ENCODE measurements at places on chromosomes 3 and 15. TPM values are rescaled to one million over a fixed set of nuclear protein-coding genes. Genes with fewer than 3 reads are reported as not detected.

GRCh38 chr3:121809249-121809648 lies 25.6 kb downstream of the IQCB1 start:
- DNase-seq: no peak

The AAGAB gene
- 22.4 TPM for total RNA-seq

DNA sequence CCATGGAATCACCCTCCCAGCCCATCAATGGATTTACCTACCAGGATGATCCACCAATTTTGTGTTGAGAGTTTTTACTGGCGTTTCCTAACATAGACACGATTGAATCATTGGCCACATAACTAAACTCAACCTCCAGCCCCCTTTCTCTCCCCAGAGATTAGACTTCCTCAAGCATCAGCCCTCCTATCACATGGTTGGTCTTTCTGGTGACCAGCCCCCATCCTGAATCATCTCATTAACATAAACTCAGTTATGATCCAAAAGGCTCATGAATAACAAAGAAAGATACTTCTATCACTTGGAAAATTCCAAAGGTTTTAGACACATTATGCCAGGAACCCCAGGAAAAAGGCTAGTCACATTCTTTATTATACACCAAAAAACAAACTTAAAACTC lies 21.2 kb downstream of the PRKAR2A start:
- DNase-seq: no peak

DNA sequence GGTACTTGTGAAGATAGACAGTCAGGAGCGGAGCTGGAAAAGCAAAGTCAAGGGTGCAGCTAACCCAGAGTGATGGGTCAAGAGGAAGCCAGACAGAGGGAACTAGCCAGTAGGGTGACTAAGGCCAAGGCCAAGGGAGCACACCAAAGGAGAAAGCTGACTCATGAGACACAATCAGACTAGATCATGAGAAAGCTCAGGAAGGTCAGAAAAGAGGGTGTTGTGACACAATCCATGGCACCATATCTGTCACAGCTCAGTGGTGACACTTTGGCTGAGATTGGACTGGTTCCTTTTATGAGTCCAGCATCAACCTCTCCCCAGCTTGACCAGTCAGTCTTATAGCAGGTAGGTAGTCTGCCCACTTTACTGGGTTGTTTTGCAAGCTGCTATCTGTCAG lies 22.2 kb downstream of the P2RY1 start:
- DNase-seq: no peak

The CDC25A gene
- 0.28 TPM for total RNA-seq

DNA sequence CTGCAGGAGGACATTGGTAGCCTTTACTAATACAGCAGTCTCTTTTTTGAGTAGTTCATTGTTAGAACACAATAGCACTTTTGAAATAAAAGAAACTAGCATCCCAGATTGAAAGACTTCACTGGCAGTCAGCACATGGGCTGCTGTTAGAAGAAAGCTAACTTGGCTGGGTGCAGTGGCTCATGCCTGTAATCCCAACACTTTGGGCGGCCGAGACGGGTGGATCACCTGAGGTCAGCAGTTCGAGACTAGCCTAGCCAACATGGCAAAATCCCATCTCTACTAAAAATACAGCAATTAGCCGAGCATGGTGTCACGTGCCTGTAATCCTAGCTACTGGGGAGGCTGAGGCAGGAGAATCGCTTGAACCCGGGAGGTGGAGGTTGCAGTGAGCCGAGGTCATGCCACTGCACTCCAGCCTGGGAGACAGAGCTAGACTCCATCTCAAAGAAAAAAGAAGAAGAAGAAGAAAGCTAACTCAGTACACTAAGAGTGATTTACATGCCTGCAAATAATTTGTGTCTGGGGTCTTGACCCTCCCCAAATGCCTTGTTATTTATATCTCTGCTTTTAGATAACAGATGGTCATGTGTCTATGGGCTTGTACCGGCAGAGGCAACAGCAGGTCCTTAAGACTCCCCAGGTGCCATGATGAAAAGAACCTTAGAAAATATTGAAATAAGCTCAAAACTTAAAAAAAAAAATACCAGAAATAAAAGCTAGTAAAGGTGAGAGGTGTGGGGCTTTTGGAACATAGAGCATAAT lies 9.7 kb downstream of the TPM1 start:
- DNase-seq: no peak

GRCh38 chr3:25433868-25434267 lies 5.8 kb downstream of the RARB start:
- no peak for DNase-seq

DNA sequence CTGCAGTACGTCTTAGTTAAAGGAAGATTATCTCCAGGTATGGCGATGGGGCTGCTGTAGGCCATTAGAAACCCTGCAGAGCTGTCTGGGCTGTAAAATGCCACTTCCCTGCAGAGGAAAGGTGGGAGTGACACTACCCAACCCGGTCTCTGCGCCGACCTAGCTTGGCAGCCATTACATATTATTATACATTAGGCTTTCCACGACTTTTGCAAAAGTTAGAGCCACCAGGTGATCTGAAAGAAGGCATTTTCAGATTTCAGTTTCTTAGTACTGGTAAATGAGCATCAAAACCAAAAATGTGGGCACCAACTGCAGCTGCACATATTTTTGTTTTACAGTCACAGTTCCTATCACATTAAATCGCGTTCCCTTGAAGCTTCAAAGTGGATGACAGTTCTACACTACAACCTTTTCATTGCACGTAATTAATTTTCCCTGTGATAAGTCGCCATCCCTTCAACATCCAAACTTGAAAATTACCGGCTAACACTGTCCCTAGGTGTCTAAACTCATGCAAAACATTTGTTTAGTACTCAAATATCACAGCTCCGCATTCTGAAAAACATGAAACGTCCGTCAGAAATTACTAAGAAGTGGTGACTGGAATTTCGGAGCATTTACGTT lies 81.4 kb upstream of the CHD2 start:
- no peak for DNase-seq

- no peak for DNase-seq
Observed at GRCh38 chr15:52338891-52339290, 43.3 kb upstream of the MYO5C start.

GRCh38 chr15:58454950-58455401 lies 23.2 kb downstream of the LIPC start:
- DNase-seq: no peak

The SEMA5B gene
- not detected for total RNA-seq

- DNase-seq: no peak
Observed at GRCh38 chr15:56244811-56245576, 1.3 kb upstream of the RFX7 start.

DNA sequence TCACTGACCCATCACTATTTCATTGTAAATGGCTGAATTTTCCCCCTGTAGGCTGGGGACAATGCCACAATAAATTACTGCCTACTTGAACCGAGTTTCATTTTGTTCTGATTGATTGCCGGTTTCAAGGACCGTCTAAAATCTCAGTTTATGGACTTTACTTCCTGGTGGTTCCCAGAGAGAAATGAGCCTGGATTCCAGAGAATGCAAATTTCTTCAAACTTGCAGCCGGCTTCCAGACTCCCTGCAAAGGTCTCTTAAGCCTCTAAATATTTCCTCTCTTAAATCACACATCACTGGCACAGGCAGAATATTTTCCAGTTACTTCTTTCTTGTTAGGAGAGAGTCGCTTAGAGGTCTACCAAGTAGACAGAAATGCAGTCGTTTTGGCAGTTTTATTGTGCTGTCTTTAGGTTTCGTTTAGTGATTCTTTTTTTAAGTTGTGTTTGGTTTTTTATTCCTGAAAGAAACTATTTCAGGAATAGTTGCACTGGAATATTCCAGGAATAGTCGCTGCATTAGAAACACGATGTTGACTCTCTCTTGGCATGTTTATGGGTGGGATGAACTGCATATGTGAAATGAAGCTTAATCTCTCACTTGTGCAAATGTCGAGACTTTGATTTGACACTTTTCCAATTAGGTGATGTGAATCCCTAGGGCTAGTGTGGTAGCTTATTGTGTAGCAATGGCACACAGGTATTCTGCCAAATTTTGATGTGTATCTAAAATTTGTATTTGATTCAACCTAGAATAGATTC lies 284.1 kb upstream of the NR2E3 start:
- no peak for DNase-seq

The UPK1B gene
- total RNA-seq: not detected

The SLC28A1 gene
- not detected for total RNA-seq

The MESP2 gene
- total RNA-seq: not detected

DNA sequence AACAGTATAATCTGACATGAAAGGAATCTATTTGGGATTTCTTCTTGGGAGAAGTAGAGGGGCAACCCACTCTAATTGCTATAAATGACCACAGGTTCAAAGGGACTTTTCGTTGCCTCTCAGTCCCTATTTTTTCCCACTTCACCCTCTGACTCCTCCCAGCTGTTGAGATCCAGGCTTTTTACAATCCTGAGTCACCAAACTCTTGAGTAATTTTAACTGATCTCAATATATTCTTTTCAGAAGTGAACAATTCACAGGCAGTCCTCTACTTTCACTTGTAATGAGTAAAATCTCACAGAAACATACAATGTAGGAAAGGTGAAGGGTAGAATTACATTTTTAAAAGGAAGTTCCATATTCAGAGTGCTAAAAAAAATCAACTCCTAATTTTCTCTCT lies 44.6 kb downstream of the EIF4E3 start:
- no peak for DNase-seq

The SPTSSB gene
- not detected for total RNA-seq

DNA sequence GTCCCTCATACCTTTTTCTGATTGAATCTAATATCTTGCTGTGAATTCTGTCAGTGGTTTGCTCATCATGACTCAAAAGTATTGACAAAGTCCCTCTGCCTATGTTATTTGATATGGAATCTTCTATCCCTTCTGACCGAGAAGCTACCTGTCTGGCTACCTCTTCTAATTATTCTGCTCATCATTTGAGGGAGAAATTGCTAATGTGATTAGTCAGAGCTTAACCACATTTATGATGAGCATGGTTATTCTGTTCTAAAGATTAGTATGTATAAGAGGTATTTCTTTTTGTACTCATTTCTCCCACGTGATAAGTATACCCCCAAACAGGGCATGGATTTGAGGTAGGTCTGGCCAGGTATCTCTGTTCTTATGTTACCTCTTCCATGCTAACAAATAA lies 428.4 kb upstream of the KCNMB2 start:
- DNase-seq: no peak

DNA sequence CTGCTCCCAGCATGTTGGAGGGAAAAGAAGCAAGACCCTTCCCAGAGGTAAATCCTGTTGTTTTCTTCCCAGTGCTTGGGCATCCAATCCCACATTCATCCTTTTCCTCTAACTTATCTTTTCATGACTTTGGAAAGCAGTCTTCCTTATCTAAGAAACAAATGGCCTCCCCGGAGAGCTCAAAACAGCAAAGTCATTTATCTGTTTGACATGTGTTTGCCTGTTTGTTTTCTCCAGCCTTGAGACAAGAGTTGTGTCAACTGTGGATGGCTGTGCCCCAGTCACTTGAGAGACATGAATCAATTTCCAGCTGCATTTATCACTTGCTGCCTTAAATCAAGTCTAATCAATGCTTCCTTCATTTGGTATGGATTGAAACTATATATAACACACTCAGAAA lies 103.9 kb downstream of the SHQ1 start:
- DNase-seq: no peak

The GRK7 gene
- total RNA-seq: not detected

GRCh38 chr3:113536627-113537101 lies 4.3 kb downstream of the SIDT1 start:
- DNase-seq: no peak

DNA sequence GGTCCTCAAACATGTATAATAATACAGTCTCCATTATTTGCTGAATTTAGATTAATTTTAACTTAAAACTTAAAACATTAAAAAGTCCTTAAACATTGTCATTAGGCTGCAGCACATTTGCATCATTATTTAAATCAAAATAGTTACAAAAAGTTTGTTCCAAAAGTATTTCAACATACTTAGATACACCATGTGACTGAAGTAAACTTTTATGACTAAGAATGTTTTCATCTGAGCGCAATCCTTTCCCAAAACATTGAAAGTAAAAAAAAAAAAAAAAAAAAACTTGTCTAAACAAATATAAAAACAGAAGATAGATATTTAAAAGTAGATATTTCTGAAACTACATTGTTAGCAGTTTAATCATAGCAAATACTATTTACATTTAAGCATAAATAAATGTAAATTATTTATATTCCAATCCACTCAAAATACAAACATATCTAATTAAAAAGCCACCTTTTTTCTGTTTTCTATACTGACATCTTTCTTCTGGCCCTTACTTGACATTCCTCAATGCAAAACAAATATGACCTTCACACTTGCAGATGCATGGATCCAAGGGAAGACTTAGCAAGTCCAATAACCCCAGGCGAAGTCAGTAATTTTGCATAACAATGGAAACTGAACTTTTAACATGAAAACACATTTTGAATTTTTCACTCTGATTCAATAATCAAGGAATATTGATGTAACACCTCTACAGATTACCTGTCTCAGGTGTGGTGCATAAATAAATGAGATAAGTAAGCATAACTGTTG lies 10.3 kb downstream of the FAM227B start:
- no peak for DNase-seq

DNA sequence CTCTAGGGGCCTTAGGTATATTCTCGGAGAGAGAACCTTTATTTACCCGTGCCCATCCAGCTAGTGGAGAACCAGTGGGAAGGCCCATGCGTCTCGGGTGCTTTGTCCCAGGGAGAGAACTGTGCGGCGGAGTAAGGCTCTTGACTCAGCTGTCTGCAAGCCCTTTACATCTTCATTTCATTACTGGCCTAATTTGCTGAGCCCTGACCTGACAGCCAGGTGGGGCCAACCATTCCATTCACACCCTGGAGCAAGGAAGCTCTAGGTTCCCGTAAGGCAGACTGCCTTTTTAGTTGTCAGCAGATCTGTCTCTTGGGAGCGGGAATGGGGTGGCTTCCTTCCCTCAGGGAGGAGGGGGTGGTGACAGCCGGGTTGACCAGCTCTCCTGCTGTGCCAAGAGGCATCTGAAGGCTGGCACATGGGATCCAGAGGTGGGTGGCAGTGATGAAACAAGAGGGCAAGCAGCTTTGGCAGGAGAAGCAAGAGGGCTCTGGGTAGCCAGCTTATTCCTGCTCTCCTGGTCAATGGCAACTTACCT lies 36.4 kb downstream of the SV2B start:
- no peak for DNase-seq

DNA sequence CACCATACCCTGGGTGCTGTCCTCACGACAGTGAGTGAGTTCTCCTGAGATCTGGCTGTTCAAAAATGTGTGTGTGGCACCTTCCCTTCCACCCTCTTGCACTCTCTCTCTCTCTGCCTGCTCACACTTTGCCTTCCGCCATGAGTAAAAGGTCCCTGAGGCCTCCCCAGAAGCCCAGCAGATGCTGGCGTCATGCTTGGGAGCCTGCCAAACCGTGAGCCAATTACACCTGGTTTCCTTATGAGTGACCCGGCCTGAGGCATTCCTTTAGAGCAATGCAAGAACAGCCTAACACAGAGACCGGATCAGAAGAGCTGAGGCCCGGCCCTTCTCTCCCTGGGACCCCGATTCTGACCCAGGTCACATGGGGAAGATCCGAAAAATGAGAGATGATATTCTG lies 15.4 kb downstream of the TMEM44 start:
- DNase-seq: no peak

The NR1I2 gene
- total RNA-seq: not detected

DNA sequence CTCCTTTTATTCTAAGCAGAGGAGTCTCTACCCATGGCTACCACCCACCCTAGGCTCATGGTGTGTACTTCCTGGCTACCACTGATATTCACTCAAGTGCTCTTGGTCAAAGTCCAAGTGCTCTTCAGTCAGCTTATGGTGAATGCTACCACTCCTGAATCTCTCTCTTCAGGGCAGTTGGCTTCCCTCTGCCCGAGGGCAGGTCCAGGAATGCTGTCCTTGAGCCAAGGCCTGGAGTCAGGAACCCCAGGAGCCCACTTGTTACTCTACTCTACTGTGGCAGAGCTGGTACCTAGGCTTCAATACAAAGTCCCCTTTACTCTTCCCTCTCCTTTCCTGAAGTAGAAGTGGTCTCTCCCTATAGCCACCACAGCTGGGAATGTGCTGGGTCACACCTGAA lies 226.0 kb downstream of the DIPK2A start:
- no peak for DNase-seq

The C2CD4A gene
- 0.27 TPM for total RNA-seq

Measured in sigmoid colon (tissue), 7 donors.